ENCODE measurements at places on chromosomes 16 and 17.

GRCh38 chr16:11205754-11206581 lies 50.0 kb downstream of the SOCS1 start:
- DNase-seq, result no peak

GRCh38 chr16:50276801-50277555 lies 10.6 kb downstream of the ADCY7 start:
- DNase-seq, result no peak

DNA sequence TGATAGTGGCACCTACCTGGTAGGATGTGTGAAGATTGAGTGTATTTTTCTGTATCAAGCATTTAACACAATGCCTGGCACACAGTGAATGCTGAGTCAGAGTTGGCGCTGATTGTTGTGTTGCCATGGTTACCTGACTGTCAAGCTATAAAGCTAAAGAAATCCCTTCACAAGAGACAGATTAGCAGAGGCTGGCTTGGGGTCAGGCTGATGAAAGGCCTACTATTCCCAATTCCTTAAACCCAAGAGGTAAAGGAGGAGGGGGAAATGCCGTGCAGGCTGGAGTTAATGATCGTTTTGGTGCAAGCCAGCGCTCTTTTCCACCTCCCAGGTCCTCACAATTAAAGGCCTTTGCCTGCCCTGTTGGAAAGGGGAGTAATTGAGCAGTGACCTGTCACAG lies 5.9 kb downstream of the CLEC19A start:
- DNase-seq, result no peak

GRCh38 chr16:71880176-71880575 lies 3.8 kb downstream of the ZNF821 start:
- DNase-seq, result no peak

- no peak for DNase-seq
Observed at GRCh38 chr16:48810803-48811453, 200.9 kb upstream of the N4BP1 start.

GRCh38 chr17:77325577-77326075 lies 184.9 kb downstream of the SEC14L1 start:
- DNase-seq, result peak; percentile 60

- DNase-seq, result no peak
Observed at GRCh38 chr16:30557707-30557956, 542 bp downstream of the ZNF764 start.

DNA sequence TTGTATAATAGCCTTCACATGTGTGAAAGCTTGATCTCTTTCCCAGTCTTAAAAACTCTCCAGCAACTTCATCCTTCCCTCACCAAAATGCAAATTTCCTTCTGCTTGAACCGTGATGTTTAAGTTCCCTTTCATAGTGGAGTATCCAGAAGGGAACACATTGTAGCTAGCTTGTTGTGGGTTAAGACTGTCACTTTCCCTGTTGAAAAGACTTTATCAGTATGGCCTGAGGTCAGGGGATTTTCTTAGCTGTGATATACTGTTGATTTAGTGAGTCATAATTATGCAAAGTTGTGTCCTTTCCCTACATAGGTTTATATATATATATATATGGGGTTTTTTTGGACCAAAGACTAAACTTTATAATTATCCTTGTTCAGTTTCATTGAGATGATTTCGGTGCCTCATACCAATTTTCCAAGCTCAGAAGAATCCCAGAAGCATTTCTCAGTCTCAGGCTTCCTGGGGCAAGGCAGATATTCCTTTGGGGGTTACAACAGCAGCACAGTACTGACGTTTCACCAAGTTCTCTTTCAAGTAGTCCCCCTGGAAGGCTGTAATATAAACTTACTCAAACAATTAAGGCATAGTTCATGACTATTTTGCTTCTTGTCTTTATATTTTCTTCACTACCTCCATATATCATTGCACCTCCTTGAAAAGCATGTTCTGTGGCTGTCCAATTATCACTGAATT lies 35.7 kb downstream of the ESRP2 start:
- no peak for DNase-seq

DNA sequence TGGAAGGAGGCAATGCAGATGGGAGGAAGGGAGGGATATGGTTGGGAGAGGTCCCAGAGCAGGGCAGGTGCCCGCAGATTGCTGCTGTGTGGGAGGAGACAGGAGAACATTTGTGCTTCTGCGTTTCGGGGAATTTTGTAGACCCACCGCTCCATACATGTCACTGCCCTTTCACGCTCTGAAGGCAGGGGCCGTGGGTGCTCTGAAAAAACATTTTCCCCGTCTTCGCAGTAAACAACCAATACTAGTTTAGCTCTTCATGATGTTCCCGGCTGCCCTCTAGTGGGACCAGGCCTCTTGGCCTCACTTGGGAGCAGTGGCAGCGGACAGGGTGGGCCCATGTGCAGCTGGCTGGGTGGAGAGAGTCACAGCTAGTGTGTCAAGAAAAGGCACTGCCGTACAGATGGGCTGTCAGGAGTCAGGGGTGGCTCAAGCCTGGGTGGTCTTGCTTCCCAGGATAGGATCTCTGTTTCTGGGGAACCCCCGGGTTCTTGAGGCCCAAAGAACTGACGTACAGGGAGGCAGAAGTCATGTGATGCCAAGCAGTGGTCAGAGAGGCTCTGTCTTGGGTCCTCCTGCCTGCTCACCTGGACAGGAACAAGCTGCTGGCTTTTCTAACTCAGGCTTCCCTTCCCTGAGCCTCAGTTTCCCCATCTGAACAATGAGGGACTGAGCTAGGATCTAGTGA lies 46.5 kb upstream of the CPNE2 start:
- DNase-seq, result no peak

GRCh38 chr17:6627019-6627418 lies 13.5 kb downstream of the KIAA0753 start:
- no peak for DNase-seq

GRCh38 chr16:68238029-68238345 lies 2.1 kb upstream of the ESRP2 start:
- no peak for DNase-seq

DNA sequence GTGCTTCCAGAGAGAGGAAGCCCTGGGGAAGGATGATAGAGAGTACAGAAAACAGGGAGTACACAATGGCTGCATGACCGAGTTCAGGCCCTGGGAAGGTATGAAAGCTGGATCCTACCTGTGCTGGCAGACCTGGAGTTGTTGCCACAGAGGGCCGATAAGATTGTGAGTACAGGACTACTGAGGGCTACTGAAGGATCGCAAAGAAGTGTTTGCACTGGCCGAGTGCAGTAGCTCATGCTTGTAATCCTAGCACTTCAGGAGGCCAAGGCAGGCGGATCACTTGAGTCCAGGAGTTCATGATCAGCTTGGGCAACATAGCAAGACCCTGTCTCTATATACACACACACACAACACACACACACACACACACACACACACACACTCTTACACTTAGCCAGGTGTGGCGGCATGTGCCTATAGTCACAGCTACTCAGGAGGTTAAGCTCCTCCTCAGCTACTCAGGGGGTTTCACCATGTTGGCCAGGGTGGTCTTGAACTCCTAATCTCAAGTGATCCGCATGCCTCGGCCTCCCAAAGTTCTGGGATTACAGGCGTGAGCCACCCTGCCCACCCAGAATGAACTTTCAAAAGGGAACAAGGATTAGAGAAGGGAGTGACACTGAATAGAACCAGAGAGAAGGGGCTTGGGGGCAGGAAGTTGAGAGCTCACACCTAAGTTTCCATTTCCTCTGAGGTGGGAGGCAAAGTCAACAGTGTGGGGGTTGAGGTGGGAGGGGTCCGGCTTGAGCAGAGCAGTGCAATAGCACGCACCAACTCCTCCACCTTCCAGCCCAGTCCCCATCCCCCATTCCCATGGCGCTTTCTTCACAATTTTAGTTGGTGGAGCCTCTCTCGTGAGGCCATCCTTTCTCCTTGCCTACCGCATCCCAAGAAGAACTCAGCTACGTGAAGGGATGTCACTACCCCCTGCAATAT lies 7.5 kb downstream of the SCIMP start:
- no peak for DNase-seq

DNA sequence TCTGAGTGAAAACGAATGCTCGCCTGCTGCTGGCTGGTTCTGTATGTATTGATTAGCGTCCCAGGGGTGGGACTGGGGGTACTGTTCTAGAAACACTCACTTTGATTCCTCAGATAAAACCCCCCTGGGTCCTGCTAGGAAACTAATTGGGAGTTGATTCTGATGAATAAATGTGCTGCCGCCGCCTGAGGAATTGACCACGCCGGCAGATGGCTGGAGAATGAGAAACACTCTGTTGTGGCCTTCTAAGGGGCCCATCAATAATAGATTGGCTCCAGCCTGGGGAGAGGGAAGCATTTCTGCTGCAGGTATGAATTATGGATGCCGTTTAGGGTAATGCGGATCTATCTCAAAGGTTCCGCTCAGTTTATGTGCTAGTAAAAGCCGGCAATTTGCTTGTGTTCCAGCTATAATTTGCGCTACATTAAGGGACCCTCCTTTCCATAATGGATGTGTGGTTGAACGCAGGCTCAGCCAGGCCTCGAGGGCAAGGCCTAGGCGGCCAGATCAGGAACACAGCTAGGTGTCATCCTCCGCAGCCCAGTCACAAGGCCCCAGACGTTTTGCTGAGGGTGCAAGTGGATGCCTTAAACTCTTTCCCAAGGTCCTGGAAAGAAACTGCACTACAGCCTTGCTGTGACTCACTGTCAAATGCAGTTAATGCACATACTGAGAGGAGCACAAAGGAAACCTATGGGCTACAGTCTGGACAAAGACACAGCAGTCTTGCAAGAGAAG lies 132.2 kb upstream of the HS3ST2 start:
- no peak for DNase-seq

- DNase-seq, result no peak
Observed at GRCh38 chr17:10612957-10613744, 44.0 kb downstream of the MYH3 start.

Data from activated CD8-positive, alpha-beta memory T cell treated with anti-CD3 and anti-CD28 coated beads, Interleukin-2, amount 50 U/mL, for 48 hours (primary cell).